ENCODE measurements at places on chromosomes 1 and 21.

DNA sequence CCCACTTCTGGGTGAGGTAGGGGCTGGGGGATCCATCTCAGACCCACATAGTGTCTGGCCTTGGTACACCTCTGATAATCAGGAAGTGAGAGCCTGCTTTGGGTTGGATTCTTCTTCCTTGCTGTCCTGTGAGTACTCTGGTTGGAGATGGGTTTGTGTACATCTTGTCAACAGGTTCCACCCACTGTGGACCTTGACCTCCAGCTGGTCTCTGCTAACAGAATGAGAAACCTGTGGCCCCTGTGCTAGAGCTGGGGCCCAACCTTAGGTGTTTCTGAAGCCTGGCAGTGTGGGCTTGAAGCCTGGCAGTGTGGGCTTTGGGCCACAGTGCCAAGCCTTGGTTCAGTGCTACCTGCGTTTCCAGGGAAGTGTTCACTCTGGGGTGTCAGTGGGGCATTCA lies 2.6 kb downstream of the ZBTB48 start:
- no peak for DNase-seq

DNA sequence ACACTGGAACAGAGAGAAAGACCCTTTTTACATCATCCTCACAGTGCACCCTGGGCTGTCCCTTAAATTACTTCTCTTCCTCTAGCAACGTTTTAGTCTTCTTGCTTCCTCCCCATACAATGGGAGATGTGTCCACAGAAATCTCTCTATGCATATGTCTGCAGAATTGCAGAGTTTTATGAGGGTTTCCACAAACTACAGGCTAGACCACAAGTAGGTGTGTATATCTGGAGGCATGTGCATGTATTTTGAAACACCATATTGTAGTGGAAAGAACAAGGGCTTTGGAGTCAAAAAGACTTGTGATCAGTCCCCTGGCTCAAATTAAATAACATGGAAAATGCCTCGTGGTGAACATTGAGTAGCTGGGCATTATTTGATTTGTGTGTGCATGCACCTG lies 121.3 kb upstream of the IPO9 start:
- no peak for DNase-seq

DNA sequence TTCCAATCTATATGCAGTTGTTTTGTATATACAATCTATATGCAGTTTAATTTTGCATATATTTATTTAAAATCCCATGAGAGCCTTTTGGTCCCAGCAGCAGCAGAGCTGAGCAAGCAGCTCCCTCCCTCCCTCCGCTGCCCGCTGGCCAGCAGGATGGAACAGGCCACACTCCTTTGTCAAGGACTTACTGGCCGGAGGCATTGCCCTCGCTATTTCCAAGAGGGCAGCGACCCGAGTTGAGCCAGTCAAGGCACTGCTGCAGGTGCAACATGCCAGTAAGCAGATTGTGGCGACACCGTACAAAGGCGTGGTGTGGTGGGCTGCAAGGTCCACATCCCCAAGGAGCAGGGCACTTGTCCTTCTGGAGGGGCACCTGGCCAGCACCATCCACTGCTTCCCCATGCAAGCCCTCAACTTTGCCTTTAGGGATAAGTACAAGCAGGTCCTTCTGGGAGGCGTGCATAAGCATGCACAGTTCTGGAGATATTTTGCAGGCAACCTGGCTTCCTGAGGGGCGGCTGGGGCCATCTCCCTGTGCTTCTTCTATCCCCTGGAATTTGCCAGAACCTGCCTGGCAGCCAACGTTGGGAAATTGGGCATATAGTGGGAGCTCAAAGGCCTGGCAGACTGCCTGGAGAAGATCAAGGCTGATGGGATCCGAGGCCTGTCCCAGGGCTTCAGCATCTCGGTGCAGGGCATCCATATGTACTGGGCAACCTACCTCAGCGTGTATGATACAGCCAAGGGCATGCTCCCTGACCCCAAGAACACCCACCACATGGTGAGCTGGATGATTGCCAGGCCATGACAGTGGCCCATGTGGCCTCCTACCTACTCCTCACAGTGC lies 92.2 kb downstream of the OSBPL9 start:
- DNase-seq: no peak

DNA sequence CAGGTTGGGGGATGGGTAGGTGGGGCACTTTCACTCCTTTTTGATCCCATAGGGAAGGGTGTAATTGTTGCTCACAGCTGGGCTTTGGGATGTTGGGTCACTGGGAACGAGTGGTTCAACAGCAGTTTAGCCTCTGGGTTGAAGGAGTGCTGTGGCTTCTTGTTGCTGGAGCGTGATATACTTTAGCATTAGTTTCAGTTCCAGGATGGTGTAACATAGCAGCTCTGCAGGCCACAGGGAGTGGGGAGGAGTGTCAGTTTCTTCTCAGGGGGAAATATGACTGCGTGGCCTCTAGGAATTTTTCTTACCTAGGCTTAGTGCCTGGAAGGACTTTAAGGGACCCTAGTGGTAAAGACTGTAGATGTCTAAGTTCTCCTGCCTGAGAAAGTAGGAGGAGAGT lies 1105.3 kb upstream of the TMPRSS15 start:
- DNase-seq: no peak

DNA sequence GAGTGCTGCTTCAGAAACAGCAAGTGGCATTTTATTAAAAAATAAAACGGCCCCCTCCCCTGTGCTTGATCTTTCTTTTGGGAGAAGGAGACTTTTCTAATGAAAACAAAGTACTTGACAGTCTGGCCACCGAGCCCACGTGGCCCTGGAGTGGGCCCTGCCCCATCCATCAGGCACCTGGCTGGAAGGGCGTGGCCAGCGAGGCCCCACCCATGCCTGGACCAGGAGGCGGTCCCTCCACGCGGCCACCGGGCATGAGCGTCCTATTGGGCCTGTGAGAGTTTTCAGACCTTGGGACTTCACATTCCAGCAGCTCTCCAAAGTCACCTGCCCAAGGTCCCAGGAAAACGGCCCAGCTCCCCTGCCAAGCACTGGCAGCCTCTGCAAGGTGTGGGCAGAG lies 144.7 kb downstream of the CASZ1 start:
- no peak for DNase-seq

DNA sequence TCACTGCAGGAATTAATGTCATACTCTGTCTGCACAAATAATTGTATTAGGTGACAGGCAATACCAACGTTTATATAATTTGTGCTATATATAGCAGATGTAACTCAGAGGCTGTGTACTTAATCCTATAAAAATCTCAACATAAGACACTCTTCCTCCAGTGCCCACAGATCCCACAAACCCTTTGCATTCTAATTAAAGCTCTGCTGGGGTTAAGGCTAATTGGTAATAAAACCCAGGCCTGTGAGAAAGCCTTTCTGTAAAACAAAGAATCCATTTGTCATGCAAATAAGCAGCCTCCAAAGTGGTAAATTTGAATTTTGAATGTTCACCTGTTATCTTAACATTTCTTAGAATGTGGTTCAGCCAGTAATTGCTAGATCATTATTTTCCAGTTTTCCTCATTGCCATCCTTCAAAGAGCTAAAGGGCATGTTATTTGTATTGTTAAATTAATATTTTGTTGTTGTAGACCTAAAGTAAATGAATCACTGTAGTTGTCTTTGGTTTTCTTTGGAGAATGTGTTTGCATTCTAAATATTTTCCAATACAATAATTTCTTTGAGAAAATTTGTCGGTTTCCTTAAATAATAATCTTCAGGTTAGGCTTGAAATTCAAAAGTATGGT lies 46.3 kb upstream of the PRDX6 start:
- DNase-seq: no peak

GRCh38 chr1:163168053-163168452 lies 34.7 kb downstream of the RGS5 start:
- no peak for DNase-seq

GRCh38 chr1:21594935-21595897 lies 73.9 kb downstream of the RAP1GAP start:
- peak; percentile 83 for DNase-seq

- DNase-seq: no peak
These were observed 39.5 kb downstream of the TRPM2 start for GRCh38 chr21:44392916-44393315.

DNA sequence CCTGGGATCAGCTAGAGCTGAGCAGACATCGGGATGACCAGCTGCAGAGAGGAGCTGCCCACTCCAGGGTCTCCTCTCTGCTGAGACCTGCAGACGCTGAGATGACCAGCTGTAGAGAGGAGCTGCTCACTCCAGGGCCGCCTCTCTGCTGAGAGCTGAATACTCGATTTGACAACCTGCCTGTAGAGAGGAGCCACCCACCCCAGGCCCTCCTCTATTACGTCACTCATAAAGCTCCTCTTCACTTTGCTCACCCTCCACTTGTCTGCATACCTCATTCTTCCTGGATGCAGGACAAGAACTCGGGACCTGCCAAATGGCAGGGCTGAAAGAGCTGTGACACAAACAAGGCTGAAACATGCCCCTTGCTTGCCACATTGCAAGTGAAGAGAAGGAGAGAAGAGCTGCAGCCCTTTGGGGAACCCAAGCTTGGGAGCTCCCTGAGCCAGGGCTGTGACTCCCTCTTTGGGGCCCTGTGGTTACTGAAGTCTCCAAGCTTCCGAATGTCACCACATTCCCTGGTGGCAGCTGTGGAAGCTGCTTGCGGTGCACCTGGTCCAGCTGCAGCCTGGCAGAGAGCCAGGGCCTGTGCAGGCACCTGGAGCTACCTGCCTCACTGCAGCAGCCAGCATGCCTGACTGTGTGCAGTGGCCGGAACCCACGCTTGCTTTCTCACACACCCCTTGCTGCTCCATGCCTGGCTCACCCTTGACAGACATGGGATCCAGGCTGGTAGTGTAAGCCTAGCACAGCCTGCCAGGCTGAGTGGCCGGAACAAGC lies 59.6 kb downstream of the CC2D1B start:
- no peak for DNase-seq

- DNase-seq: peak; percentile 15
These were observed 58.7 kb downstream of the KIAA0040 start for GRCh38 chr1:175133673-175134435.

DNA sequence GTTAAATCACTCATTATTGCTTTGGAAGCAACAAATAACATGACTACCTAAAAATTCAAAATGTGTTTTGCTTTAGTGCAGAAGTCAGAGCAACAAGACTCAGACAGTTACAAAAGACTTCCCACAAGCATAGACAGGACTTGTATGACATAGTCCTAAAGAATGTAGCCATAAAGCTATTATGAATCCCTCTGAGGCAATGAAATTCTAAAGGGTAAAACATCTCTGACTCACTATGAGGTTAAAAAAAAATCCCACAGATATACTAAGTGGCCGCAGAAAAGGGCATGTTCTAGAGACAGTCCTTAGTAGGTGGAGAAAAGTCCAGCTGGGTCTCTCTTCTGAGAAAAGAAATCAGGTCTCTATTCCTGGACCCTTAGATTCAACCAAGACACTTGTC lies 4.9 kb downstream of the PRKAB2 start:
- DNase-seq: no peak

DNA sequence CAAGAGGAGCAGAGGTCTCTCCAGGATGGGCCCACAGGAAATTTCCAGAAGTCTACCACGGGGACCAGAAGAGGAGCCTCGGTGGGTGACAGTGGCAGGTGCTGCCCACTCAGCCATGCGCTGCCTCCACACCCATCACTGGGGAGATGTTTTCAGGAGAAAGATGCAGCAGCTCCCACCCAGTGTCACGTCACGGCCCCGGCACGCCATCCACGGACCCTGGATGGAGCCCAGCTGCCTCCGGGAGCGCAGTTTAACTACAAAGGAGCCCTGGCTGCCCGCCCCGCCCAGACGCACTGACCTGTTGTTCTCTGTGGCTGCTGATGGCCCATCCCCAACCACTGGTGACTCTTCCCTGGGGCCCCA lies 6.8 kb downstream of the TSPEAR start:
- no peak for DNase-seq

- DNase-seq: no peak
These were observed 299.8 kb downstream of the MRPL39 start for GRCh38 chr21:25307489-25307888.

GRCh38 chr1:172849653-172850052 lies 190.8 kb downstream of the FASLG start:
- no peak for DNase-seq

- no peak for DNase-seq
These were observed 39.3 kb downstream of the ELK4 start for GRCh38 chr1:205592443-205593003.

DNA sequence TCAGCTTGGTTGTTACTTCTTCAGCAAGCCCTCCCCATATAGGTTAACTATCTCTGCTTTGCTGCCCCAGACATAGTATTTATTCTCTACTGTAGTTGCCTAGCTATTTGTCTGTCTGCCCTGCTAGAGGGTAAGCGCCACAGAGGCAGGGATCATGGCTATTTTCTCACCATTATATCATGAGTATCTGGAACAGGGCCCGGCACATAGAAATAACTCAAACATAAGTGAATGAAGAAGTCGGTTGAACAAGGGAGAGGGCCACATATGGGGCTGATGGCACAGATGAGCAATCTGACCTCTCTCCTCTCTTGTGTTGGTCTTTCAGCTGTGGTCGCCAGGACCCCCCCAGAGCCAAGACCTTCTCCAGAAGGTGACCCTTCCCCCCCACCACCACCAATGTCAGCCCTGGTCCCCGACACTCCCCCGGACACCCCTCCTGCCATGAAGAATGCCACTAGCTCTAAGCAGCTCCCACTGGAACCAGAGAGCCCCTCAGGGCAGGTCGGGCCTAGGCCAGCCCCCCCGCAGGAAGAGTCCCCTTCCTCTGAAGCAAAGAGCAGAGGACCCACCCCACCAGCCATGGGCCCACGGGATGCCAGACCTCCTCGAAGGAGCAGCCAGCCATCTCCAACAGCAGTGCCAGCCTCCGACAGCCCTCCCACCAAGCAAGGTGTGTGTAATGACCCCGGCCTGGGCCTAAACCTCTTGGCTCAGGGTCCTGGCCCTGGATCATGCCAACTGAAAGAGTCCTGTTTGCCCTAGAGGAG lies 14.9 kb downstream of the MAP7D1 start:
- no peak for DNase-seq

- no peak for DNase-seq
These were observed 29.9 kb upstream of the CAMSAP2 start for GRCh38 chr1:200708769-200709168.

DNA sequence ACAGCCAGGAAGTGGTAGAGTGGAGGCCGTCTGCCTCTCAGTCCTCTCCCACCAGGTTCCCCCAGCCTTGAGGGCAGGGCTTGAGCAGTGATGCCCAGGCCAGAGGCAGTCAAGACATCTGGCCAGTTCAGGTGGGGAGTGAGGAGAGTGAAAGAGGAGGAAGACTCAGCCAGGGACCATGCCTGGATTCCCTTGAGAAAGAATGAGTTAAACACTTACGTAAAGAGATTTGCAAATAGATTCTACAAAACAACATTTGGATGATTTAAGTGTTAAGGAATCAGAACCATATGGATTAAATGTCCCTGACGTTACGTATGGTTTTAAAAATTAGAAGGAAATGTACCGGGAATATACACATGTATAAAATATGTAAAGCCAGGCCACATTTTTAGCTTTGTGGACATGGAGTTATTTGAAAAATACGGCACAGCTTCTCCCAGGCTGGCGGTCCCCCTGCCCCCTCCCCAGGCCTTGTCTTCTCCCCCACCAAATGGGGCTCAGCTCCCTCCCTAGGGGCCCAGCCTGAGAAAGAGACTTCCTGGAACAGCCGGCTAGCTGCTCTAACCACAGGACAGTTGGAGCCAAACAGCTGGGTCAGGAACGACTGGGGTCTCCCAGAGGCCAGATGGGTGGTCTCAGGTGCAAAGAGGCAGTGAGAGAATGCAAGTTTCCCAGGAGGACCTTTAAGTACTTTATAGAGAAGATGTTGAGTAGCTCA lies 188.3 kb upstream of the EDN2 start:
- DNase-seq: no peak

GRCh38 chr1:98102345-98103030 lies 181.7 kb upstream of the DPYD start:
- DNase-seq: no peak

GRCh38 chr1:20964540-20965484 lies 177.7 kb upstream of the HP1BP3 start:
- no peak for DNase-seq

- no peak for DNase-seq
These were observed 22.9 kb downstream of the SUSD4 start for GRCh38 chr1:223341121-223341520.
